Left lung (tissue), 14 donors: ENCODE measurements at places on chromosomes 1 and 21. TPM values are rescaled to one million over a fixed set of nuclear protein-coding genes. Genes with fewer than 3 reads are reported as not detected.

- DNase-seq, result no peak
Observed at GRCh38 chr1:214570442-214570841, 19.0 kb upstream of the PTPN14 start.

- DNase-seq, result no peak
Observed at GRCh38 chr1:227869279-227869842, 53.9 kb downstream of the PRSS38 start.

DNA sequence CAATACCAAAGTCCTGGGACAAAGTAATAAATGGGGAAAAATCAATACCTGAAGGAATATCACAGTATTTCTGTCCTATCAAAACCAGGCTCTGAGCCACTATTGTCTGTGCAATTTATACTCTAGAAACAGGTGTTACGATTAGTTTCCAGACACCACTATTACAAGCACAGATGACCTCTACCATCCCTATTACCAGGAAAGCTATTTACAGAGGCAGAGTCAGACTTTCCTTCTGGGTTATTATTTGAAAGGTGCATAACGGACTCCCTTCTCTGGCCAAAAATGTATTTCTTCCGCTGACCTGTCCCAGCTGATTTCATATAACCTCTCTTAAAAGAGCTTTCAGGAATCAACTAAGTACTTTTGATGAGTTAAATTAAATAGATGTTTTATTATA, 154.6 kb upstream of the LRRC7 start:
- no peak for DNase-seq

Gene OR10J1
- polyA plus RNA-seq, result 0.09 TPM

Gene LRRC71
- 5.5 TPM for polyA plus RNA-seq

Gene C4BPA
- 0.52 TPM for polyA plus RNA-seq

Gene GLUL
- polyA plus RNA-seq, result 463 TPM
